ENCODE measurements at places on chromosomes 12 and 14.

- no peaks in the 10 kb centered on the region for H3K27me3 ChIP-seq
- no peak overlapping the region for H3K4me3 ChIP-seq
These were observed 11.4 kb upstream of the LRTM2 start for GRCh38 chr12:1808798-1809480.

GRCh38 chr14:77189479-77189878, 7.9 kb downstream of the TMEM63C start:
- no peaks in the 10 kb centered on the region for H3K36me3 ChIP-seq
- peaks cover 32% of the 10 kb centered on the region for H3K4me1 ChIP-seq
- no peaks in the 10 kb centered on the region for H3K27me3 ChIP-seq
- no peak overlapping the region for H3K27ac ChIP-seq
- no peak for DNase-seq

- no peaks in the 10 kb centered on the region for H3K27me3 ChIP-seq
- H3K27ac ChIP-seq = no peak overlapping the region
- H3K4me1 ChIP-seq = peaks cover 6% of the 10 kb centered on the region
These were observed 3.2 kb upstream of the NUMB start for GRCh38 chr14:73461478-73462047.

DNA sequence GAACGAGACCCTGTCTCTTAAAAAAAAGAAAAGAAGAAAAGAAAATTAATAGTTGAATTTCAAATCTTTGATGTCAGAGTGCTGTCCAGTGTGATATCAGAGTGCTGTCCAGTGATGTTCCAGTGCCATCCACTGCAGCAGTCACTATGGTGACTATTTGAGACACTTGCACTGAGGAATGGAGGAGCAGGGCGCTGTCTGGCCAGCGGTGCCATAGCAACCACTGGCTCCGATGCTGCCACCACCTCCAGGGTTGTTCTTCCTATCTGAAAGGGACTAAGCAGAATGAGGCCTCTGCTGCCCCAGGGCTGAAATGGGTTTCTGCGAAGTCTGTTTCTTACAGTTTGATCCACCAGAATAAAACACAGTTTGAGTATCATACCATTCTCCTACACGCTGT, 272.9 kb downstream of the NUAK1 start:
- H3K27me3 ChIP-seq = no peaks in the 10 kb centered on the region
- H3K4me3 ChIP-seq = no peak overlapping the region
- no peak for DNase-seq
- no peaks in the 10 kb centered on the region for H3K4me1 ChIP-seq
- no peak overlapping the region for H3K27ac ChIP-seq

GRCh38 chr12:108592033-108592909, 5.6 kb downstream of the TMEM119 start:
- H3K4me3 ChIP-seq = no peak overlapping the region
- DNase-seq = no peak
- H3K27me3 ChIP-seq = no peaks in the 10 kb centered on the region
- no peaks in the 10 kb centered on the region for H3K4me1 ChIP-seq

DNA sequence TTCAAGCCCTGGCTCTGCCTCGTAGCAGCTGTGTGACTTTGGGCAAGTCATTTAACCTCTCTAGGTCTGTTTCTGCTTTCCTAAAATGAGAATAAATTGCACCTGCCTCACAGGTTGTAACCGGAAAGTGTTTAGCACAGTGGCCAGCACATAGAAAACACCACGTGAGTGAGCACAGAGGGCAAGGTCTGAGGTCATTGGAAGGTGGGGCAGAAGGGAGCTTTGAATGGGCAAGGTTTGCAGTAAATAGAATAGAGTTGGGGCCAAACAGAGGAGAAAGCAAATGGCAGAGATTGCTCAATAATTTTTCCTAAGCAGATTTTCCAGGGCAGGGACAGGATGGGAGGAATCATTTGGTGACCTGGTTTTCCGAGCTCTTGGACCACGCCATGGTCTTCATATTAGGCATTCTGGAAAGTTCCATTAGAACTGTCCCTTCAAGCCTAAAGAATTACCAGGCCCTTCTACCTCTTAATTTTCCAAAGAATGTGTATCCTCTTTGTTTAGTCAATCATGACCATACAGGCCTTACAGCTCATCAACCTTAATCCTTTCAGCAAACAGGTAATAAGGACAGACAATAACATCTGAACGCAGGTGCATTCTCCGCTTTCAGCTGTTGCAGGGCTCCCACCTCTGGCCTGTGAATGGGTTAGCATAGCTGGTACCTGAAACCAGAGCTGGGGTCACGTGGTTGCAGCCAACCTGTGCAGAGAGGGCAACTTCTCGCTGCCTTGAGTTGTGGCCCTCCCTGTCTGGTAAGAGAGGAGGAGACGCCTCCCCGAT, 53.8 kb downstream of the VWF start:
- H3K4me3 ChIP-seq = no peak overlapping the region
- H3K27me3 ChIP-seq = no peaks in the 10 kb centered on the region
- no peak overlapping the region for H3K27ac ChIP-seq
- no peak for DNase-seq
- H3K4me1 ChIP-seq = peaks cover 8% of the 10 kb centered on the region

GRCh38 chr14:28754209-28754985, 12.2 kb upstream of the FOXG1 start:
- no peak overlapping the region for H3K27ac ChIP-seq
- no peaks in the 10 kb centered on the region for H3K36me3 ChIP-seq
- DNase-seq = no peak
